AG09319 (cell line): ENCODE measurements at places on chromosomes 2 and 18.
A peak's percentile ranks its signal among the peaks of the same experiment; 100 is the strongest.

DNA sequence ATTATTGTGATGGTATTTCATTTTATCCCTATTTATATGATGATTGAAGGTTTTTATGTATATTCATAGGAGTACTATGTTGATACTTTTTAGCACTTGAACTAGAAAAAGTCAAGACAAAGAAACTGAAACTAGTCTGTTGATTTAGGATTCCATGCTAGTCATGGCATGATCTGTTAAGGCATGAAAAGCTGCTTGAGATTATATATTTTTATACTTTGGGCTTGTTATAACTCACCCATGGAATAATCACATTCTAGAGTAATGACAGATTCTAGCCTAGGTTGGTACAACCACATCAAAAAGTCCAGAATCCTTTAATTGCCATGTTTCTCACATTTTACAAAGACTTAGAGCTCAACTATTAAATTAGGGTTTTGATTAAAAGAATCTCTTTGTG is 472.6 kb upstream of the CELF4 start:
- DNase-seq, result no peak

- no peak for DNase-seq
Observed at GRCh38 chr2:144242311-144242710, 277.6 kb downstream of the ZEB2 start.

DNA sequence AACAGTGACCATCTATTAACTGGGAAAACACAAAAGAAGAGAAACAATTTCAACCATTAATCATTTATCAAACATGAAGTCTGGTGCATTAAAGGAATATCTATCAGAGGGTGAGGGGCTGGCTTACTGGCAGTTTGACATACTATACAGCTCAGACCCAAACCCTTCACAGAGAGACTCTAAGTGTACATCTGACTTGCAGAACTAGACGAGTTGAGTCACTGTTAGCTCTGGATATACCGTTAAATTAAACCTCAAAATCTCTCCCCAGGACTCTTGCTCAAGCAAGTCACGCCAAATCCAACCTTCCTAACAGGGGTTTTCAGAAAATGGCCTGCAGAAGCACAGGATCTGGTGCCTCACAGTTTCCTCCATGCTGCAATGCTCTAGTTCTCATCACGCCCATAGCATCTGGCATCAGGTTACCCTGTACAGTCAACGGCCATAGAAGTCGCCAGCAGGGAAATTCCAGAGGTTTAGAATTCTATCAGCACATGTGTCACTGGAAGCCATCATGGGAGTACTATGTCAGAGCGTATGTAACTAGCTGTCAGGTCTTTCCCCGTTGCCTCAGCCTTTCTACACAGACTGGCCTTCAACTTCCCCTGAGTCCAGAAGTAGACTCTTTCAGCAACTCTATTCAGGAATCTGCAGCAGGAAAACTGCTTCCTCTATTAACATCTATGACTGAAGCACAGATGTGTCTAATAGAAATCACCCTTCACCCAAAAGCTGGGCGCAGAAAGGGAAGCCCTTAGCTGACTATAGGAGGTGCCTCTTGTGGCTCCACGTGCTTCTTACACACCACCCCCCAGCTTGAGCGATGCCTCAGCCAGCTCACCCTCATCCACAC is 9.3 kb downstream of the TGOLN2 start:
- peak; percentile 75 for DNase-seq

DNA sequence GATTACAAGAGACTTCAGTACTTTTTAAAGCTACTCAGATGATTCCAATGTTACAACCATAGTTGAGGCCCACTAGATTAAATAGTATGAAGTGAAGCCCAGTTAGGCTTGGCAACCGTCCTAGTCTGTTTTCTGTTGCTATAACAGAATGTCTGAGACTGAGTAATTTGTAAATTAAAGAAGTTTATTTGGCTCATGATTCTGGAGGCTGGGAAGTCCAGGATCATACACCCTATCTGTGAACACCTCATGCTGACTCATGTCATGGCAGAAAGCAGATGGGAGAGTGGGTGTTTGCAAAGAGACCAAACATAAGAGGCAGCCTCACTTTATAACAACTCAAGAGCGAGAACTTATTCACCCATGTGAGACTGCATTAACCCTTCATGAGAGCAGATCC is 63.1 kb downstream of the CCDC150 start:
- DNase-seq, result no peak

DNA sequence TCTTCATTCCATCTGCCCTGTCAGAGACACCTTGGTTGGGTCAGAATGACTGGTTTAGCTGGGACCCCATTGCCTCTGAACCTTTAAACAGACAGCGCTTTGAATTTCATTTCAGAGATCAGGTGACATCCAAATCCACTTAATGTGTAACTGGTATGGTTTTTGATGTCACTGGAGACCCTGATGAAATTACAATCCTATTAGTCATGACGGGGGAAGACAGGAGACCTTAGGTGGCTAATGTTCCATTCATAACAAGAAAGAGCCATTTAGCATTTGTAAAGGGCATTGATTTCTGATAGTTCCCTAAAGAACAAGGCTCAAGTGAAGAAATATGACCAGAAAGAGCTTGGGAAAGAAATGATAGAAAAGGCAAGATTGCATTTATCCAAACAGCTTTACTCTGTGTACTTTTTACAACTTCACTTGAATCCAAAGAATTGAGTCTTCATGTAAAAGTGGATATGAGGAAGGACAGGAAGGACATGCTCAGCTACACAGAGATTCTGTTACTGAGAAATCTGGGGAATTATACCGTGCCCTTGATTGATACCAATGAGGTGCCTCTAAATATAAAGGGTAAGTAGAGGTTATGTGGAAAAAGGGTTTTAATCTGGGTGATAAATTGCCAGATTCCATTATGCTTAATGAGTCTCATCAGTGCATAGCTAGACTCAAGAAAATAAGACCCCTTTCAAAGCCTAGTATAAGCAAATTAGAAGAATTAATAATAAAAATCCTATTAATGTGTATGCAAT is 198.2 kb downstream of the NCKAP5 start:
- no peak for DNase-seq
